A549 treated with DMSO at 1 μM for 4 hours (cell line): ENCODE measurements at places on chromosomes 16 and 17. TPM values are rescaled to one million over a fixed set of nuclear protein-coding genes. Genes with fewer than 3 reads are reported as not detected.

Gene PYY
- total RNA-seq = 0.17 TPM in 1 of 5 replicates, not detected in the others

Gene ZNF629
- total RNA-seq = 15.6 to 23.9 TPM (median 17.6 TPM) in 5 replicates

Gene WSCD1
- 2.1 to 3.9 TPM (median 3.7 TPM) in 5 replicates for total RNA-seq

Gene FDXR
- 54.9 to 76.2 TPM (median 59.9 TPM) in 5 replicates for total RNA-seq

Gene ADCY7
- total RNA-seq = 12.7 to 19.7 TPM (median 16.6 TPM) in 5 replicates

Gene TP53TG3
- total RNA-seq = 0.17 to 1.1 TPM (median 0.42 TPM) in 4 of 5 replicates, not detected in the other

Gene ITPRIPL2
- total RNA-seq = 13.5 to 19.3 TPM (median 18.2 TPM) in 5 replicates

Gene G6PC1
- not detected in 5 replicates for total RNA-seq

Gene BTBD17
- total RNA-seq = 0.08 TPM in 1 of 5 replicates, not detected in the others

Gene IRX3
- 3.1 to 5.2 TPM (median 3.6 TPM) in 5 replicates for total RNA-seq

Gene PIGL
- total RNA-seq = 15.6 to 24.2 TPM (median 16.7 TPM) in 5 replicates

Gene CDH3
- 0.12 to 0.39 TPM (median 0.21 TPM) in 5 replicates for total RNA-seq

Gene ZNF624
- 2.2 to 3.7 TPM (median 3.1 TPM) in 5 replicates for total RNA-seq

Gene PDPR
- 15.0 to 17.0 TPM (median 16.6 TPM) in 5 replicates for total RNA-seq

Gene MT3
- total RNA-seq = 0.41 TPM in 1 of 5 replicates, not detected in the others

Gene CA10
- not detected in 5 replicates for total RNA-seq

Gene KRTAP16-1
- not detected in 5 replicates for total RNA-seq

Gene CNTD1
- 0.05 to 0.28 TPM (median 0.05 TPM) in 4 of 5 replicates, not detected in the other for total RNA-seq

Gene TBC1D3G
- total RNA-seq = not detected in 5 replicates

Gene KRTAP9-2
- not detected in 5 replicates for total RNA-seq

Gene TMEM235
- total RNA-seq = not detected in 5 replicates

Gene PRR15L
- 0.12 to 0.22 TPM (median 0.15 TPM) in 3 of 5 replicates, not detected in the others for total RNA-seq

Gene VPS35
- total RNA-seq = 70.8 to 95.6 TPM (median 87.0 TPM) in 5 replicates
